ENCODE measurements at places on chromosomes 13 and 19. TPM values are rescaled to one million over a fixed set of nuclear protein-coding genes. Genes with fewer than 3 reads are reported as not detected.

- no peak for DNase-seq
- no peaks in the 10 kb centered on the region for H3K27me3 ChIP-seq
- H3K27ac ChIP-seq: peak overlapping the region; percentile 33
- peaks cover 12% of the 10 kb centered on the region for H3K4me1 ChIP-seq
Measured at GRCh38 chr13:47216176-47216822, 319.4 kb upstream of the HTR2A start.

GRCh38 chr19:1235625-1236538 is 1.9 kb downstream of the CBARP start:
- peaks cover 14% of the 10 kb centered on the region for H3K36me3 ChIP-seq
- H3K4me1 ChIP-seq: peaks cover 10% of the 10 kb centered on the region
- H3K27ac ChIP-seq: no peak overlapping the region
- H3K4me3 ChIP-seq: peak overlapping the region; percentile 67
- peak; percentile 97 for DNase-seq

GRCh38 chr13:91346062-91346461 is 1.4 kb upstream of the MIR17HG start:
- peaks cover 21% of the 10 kb centered on the region for H3K4me1 ChIP-seq
- peaks cover 8% of the 10 kb centered on the region for H3K36me3 ChIP-seq
- H3K27ac ChIP-seq: no peak overlapping the region
- peaks cover 21% of the 10 kb centered on the region for H3K27me3 ChIP-seq
- no peak overlapping the region for H3K4me3 ChIP-seq
- no peak for DNase-seq

DNA sequence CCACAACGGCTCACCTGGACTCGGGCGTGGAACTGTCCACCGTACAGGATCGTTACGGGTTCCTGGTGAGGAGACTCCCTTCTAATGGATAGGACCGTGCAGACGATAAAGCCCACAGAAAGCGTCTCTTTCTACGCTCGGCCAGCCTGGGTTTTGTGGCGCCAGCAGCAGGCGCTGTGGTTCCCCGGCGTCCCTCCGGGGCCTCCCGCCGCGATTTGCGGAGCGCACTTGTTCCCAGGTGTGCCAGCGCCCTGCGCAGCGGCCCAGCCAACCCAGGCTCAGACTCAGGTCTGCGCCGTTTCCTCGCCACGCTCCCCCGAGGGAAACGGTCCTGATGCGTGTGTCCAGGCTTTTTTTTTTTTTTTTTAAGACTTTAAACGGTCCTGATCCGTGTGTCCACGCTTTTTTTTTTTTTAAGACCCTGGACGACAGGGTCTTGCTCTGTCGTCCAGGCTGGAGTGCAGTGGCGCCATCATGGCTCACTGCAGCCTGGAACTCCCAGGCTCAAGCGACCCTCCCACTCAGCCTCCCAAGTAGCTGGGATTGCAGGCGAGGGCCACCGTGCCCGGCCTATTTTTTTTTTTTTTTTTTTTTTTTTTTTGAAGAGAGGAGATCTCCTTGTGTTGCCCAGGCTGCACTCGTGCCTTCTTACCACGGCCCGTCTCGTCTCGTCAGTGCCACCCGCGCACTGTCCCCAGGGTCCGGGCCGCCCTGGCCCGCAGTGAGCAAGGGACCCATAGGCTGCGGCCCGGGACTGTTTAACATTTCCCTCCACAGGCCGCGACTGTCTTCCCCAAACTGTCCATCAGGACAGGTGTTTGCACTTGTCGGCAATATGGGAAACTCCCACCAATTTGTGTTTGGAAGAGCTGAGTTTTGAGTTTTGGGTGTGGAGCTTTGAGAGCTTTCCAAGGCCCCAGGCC is 23.8 kb downstream of the GJA3 start:
- no peak overlapping the region for H3K27ac ChIP-seq
- H3K4me3 ChIP-seq: peak overlapping the region; percentile 35
- no peaks in the 10 kb centered on the region for H3K4me1 ChIP-seq
- H3K27me3 ChIP-seq: peaks cover 59% of the 10 kb centered on the region
- H3K36me3 ChIP-seq: no peaks in the 10 kb centered on the region
- DNase-seq: no peak

- H3K27ac ChIP-seq: no peak overlapping the region
- no peaks in the 10 kb centered on the region for H3K36me3 ChIP-seq
Measured at GRCh38 chr19:31478241-31478640, 129.0 kb upstream of the TSHZ3 start.

GRCh38 chr13:113468472-113469201 is 15.3 kb upstream of the ADPRHL1 start:
- peaks cover 22% of the 10 kb centered on the region for H3K36me3 ChIP-seq
- no peak overlapping the region for H3K4me3 ChIP-seq
- H3K27me3 ChIP-seq: no peaks in the 10 kb centered on the region
- no peak overlapping the region for H3K27ac ChIP-seq

The ENOX1 gene
- 5.4 TPM for total RNA-seq

DNA sequence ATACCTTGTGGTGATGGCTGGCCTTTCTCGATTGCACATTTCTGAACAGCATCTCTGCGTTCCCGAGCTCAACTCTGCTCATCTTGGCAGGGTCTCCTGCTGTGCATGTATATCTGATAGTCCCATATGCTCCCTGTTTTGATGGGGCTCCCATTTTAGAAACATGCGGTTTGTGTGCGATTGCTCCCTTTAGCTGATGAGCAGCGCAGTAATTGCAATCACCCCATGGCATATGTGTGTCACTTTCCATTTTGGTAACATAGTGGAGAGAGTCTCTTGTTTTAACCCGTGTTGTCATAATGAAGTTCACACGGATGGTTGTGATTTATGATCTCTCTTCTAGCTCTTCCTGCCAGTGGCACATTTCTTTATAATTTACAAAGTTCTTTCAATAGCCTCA is 144.7 kb downstream of the MTUS2 start:
- H3K27ac ChIP-seq: no peak overlapping the region
- no peaks in the 10 kb centered on the region for H3K27me3 ChIP-seq
- DNase-seq: no peak
- no peak overlapping the region for H3K4me3 ChIP-seq
- H3K4me1 ChIP-seq: no peaks in the 10 kb centered on the region

GRCh38 chr19:33143897-33144405 is 12.0 kb downstream of the WDR88 start:
- H3K4me1 ChIP-seq: no peaks in the 10 kb centered on the region
- H3K27me3 ChIP-seq: no peaks in the 10 kb centered on the region
- no peak overlapping the region for H3K4me3 ChIP-seq
- no peak overlapping the region for H3K27ac ChIP-seq

The B3GNT8 gene
- total RNA-seq: 0.59 TPM

The ETV2 gene
- total RNA-seq: 0.36 TPM

- no peak overlapping the region for H3K27ac ChIP-seq
- peak; percentile 0 for DNase-seq
- H3K36me3 ChIP-seq: no peaks in the 10 kb centered on the region
- H3K4me1 ChIP-seq: no peaks in the 10 kb centered on the region
Measured at GRCh38 chr13:78241278-78241919, 322.8 kb upstream of the EDNRB start.

DNA sequence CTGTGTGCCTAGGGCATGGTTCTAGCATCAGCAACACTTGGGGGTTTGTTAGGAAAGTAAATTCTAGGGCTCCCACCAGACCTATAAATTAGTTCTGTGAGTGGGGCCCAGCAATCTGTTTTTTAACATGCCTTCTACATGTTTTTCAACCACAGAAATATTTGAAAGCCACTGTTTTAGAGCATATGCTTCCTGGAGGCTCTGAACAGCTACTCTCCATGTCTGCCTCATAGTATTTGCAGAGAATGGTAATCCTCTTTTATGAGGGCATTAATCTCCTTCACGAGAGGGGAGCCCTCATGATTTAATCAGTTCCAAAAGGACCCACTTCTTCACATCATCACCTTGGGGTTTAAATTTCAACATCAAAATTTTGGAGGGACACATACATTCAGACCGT is 6.0 kb downstream of the SPATA13 start:
- H3K4me3 ChIP-seq: no peak overlapping the region
- DNase-seq: no peak
- peaks cover 14% of the 10 kb centered on the region for H3K27me3 ChIP-seq
- peaks cover 3% of the 10 kb centered on the region for H3K4me1 ChIP-seq
- H3K27ac ChIP-seq: no peak overlapping the region

DNA sequence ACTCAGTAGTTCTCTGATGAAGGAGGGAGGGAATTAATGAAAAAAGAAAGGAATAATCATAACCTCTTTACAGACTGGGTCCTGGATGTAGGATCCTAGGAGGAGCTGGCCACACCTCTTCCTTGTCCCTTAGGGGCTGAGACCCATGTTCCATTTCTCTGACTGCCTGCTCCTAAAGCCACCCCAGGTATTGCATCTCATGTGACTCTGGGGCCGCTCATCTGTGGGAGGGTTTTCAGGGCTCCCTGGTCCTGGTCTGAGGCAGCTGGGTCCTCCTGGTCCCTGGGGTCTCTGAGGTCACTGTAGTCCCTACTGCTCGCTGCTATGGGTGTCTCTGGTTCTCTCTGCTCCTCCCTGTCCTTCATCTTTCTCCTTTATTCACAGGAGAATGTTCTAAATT is 2.9 kb downstream of the CEACAM21 start:
- no peak overlapping the region for H3K27ac ChIP-seq
- no peak for DNase-seq
- H3K4me3 ChIP-seq: no peak overlapping the region
- H3K4me1 ChIP-seq: no peaks in the 10 kb centered on the region
- H3K36me3 ChIP-seq: no peaks in the 10 kb centered on the region

GRCh38 chr19:23407616-23408133 is 12.4 kb upstream of the ZNF91 start:
- H3K27ac ChIP-seq: no peak overlapping the region
- no peaks in the 10 kb centered on the region for H3K36me3 ChIP-seq
- no peak overlapping the region for H3K4me3 ChIP-seq
- no peaks in the 10 kb centered on the region for H3K4me1 ChIP-seq
- no peak for DNase-seq

- peaks cover 24% of the 10 kb centered on the region for H3K4me1 ChIP-seq
- H3K27ac ChIP-seq: peak overlapping the region; percentile 92
- no peak for DNase-seq
- peaks cover 19% of the 10 kb centered on the region for H3K36me3 ChIP-seq
- H3K4me3 ChIP-seq: peak overlapping the region; percentile 76
Measured at GRCh38 chr19:51572410-51572809, 1.3 kb downstream of the ZNF175 start.

The CRLF1 gene
- 6.9 TPM for total RNA-seq

DNA sequence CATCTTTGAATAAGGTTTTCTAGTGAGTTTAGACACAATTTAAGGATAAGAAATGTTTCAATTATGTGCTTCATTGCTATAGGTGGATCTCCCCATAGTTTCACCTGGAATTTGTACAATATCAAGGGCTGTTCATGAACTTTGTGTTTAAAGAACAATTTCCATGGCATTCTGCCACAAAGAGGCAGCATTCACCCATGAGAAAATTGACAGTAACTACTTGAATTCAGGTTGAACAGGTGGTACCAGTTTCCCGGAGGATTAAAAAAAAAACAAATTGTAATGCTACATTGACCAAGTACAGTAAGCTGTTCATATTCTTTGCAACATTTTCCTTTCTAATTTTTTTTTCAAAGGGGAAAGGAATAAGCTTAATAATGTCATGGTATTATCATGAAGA is 9.1 kb downstream of the SLITRK5 start:
- no peak for DNase-seq
- no peaks in the 10 kb centered on the region for H3K36me3 ChIP-seq
- no peaks in the 10 kb centered on the region for H3K4me1 ChIP-seq
- H3K27me3 ChIP-seq: no peaks in the 10 kb centered on the region
- no peak overlapping the region for H3K27ac ChIP-seq
- H3K4me3 ChIP-seq: no peak overlapping the region

The FUT1 gene
- total RNA-seq: not detected

- H3K27me3 ChIP-seq: no peaks in the 10 kb centered on the region
- no peaks in the 10 kb centered on the region for H3K4me1 ChIP-seq
- H3K27ac ChIP-seq: no peak overlapping the region
- H3K4me3 ChIP-seq: no peak overlapping the region
- DNase-seq: peak; percentile 65
- H3K36me3 ChIP-seq: peaks cover 42% of the 10 kb centered on the region
Measured at GRCh38 chr19:2135474-2136402, 15.6 kb downstream of the AP3D1 start.

DNA sequence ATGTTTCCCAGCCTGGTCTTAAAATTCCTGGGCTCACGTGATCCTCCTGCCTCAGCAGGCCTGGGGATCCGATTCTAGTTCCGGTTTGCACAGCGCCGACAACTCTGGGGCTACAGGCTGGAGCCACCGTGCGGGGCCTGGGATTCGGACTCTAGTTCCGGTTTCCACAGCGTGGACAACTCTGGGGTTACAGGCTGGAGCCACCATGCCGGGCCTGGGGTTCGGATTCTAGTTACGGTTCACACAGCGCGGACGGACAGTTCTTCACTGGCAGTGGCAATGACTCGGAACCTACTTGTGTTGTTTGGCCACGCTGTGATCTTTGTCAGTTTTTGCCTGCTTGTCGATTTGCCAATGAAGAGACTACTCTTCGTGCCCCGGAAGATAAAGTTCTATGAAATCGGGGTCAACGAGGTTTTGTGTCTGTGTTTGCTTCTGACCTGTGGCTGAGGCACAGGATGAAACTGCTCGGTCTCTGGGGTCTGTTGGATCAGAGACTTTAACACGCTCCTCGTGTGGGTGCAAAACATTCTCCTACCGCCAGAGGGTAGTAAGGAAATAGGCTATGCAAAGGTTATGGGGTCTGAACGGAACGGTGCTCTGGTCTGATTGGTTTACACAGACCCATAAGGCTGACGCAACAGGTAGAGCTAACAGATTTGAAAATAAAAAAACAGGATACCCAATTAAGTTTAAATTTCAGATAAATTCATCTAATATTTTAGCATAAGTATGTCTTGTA is 12.1 kb upstream of the ZSCAN1 start:
- H3K27ac ChIP-seq: no peak overlapping the region
- no peak overlapping the region for H3K4me3 ChIP-seq
- H3K27me3 ChIP-seq: no peaks in the 10 kb centered on the region
- DNase-seq: peak; percentile 81
- no peaks in the 10 kb centered on the region for H3K36me3 ChIP-seq

DNA sequence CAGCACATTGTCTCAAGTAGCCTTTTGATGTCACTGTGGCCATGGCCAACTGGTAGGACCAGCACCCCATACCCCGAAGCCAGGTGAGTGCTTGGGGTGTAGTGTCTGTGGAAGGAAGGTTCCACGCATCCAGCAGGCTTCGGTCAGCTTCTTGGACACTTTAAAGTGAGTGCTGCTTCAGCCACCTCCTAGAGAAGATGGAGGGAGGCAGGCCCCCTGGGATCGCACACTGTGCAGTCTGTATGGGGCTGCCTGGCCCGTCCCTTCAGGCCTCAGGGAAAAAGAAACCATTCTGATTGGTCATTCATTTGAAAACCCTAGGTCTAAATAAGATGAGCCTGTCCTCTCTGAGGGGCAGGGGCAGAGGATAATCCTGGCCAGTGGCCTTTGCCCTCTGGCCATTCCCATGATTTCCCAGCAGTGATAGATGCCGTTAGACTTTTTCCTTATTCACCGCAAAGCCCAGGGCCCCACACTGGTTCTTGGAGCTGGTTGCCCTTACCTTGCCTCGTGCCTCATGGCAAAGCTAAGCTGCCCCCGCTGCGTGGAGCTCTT is 30.7 kb downstream of the GATAD2A start:
- H3K4me3 ChIP-seq: no peak overlapping the region
- H3K27me3 ChIP-seq: no peaks in the 10 kb centered on the region
- no peak for DNase-seq
- no peaks in the 10 kb centered on the region for H3K36me3 ChIP-seq
- H3K4me1 ChIP-seq: peaks cover 10% of the 10 kb centered on the region

GRCh38 chr19:8938576-8938975 is 71.6 kb downstream of the MUC16 start:
- no peak overlapping the region for H3K4me3 ChIP-seq
- H3K4me1 ChIP-seq: no peaks in the 10 kb centered on the region
- no peak overlapping the region for H3K27ac ChIP-seq
